ENCODE measurements at places on chromosomes 1 and 21.

DNA sequence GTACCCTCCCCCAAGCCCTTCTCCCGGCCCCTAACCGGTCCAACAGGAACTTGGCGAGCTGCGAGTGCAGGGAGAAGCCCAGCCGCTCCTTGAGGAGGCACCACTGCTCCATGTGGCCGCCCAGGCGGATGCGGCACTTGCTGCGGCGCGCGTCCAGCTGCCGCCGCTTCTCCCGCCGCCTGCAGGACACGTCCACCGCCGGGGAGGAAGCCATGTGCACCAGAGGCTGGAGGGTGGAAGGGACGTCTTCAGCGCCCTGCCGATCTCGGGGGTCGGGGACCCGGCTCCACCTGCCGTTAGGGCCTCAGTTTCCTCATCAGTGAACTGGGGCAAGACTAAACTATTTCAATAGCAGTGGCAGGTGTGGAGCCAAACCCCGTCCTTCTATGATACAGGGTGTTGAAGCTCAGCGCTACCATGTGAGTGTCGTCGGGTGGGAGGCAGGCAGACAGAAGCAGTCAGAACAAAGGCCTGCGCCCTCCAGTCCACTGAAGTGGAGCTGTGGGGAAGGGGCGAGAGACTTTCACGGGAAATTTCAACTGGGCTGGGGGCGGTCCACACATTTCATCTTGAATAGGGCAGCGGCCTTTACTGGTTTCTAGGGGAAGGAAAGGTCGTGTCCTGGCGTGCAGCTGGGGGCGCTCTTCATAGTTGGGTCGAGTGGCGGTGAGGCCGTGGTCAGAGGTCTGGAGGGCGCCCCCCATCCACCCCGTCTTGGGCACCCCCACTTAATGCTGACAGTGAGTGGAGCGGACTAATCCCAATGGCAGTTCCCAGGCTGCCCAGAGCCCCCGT is 592 bp downstream of the ZNF692 start:
- DNase-seq, result no peak

- no peak for DNase-seq
These were observed 151.1 kb upstream of the DPT start for GRCh38 chr1:168879896-168880734.

DNA sequence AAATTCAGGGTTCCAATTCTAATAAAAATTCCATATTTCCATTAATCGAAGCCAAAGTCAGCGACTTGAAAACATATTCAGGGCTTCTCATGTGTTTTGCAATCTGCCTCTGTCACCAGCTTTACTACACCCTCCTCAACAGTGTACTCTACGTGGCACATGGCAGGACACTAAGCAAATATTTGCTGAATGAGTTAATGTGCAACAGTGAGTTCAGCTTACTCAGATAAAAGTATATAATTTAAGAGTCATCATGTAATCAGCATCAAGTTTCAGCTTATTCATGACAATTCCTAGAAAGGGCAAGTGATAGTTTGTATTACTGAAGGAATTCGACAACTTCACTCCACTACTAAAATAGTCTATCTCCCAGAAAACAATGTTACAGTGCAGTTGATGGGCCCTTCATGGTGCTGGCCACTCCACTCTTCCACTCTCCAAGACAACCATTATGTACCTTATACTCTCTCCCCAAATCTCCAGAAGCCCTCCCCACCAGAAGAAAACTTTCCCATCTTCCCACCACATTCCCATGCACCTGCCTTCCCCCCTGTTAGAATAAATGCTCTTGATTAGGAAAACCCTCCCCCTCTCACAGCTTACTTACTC is 97.3 kb downstream of the TTLL7 start:
- no peak for DNase-seq

DNA sequence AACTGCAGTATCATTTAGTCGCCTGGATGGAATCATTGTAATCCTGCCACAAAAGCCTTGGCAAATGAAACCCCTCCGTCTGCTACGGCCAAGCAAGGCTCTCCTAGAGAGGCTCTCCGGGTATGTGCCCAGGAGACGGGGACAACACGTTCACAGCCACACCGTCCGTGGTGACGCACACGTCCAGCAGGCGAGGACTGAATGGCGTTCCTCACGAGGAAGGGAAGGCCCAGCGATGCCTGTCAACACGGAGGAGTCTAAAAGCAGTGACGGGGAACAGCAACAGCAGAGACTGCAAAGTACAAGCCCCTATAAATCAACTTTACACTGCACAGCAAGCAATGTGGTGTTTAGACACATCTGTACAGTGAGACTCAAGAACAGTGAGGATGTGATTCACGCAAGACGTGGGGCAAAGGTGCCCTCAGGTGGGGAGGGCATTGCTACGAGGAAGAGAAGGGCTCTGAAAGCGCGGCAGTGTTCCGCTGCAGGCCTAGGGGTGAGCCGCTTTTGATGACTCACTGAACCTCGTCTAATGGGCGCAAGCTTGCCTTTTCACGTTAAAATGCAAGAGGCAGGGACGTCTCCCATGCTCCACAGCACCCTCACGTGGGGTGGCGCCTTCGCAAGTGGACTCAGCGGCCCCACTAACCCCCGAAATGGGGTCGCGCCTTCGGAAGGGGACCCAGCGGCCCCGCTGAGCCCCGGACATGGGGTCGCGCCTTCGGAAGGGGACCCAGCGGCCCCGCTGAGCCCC is 6.8 kb downstream of the WRAP73 start:
- DNase-seq, result no peak

DNA sequence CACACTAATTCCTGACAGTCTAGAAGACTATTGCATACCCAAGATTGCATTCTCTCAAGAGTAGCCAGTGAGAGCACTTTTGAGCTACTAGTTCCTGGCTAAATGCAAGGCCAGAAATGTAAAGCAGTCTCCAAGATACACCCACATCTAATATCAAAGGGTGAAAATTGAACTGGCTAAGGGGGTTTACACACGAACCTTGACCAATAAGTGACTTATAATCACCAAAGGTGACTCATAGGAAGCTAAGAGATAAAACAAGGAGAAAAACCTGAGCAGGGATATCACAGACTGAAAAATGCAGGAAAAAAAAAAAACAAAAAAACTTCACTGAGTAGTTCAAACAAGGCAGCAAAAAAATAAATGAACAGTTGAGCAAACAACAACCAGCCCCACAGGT is 172.2 kb upstream of the RRP15 start:
- DNase-seq, result no peak

DNA sequence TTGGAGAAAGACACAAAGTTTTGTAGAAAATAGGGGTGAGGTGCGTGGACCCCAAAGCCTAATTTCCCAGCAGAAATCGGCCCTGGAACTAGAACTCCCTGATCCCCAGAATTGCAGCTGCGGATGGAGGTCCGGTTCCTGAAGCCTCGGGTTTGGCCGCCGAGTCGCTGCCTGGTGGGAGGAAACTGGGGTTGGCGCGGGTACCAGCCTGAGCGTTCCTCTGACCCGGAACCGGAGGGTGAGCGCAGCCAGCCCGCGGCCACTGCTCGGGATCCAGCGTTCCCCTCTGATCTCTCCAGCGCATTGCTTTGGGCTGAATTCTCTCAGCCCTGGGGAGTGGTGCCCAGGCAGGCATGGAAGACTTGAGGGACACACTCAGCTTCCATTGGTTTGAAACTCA is 1.6 kb downstream of the ST6GALNAC5 start:
- DNase-seq, result peak; percentile 17

DNA sequence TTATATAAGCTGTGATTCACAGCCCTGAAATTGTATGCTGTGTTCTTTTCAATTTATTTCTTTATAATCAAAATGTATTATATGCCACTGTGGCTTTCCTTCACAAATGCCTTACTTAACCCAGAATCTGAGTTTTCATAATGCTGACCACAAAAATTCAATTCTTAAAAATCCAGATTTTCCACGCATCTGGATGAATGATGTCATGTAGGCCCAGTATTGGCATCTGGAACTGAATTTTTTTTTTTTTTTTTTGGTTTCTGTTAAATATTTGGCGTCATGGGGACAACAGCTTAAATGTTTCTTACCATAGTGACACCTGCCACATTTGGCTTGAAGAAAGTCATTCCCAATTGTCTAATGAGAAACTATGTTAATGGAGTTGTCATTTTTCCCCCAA is 296.8 kb downstream of the TM2D1 start:
- DNase-seq, result no peak

DNA sequence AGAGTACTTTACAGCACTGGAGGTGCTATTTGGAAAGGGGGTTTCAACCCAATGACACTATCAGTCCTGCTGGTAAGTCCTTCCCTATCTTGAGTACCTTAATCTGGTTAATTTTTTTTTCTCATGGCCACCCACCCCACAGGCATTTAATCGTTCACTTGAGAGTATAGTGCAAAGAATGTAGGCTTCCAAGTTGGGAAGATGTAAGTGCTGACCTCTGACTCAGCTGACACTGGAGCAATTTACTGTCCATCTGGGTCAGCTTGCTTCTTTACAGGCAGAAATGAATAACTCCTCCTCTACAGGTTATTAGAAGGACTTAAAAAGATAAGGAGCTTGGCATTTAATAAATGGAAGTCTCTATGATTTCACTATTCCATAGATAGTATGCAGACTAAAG is 89.6 kb downstream of the AK5 start:
- DNase-seq, result no peak

GRCh38 chr21:35658242-35658641 is 402.1 kb downstream of the SETD4 start:
- no peak for DNase-seq

- DNase-seq, result no peak
These were observed 681.0 kb upstream of the ADAMTS5 start for GRCh38 chr21:27647921-27648320.

DNA sequence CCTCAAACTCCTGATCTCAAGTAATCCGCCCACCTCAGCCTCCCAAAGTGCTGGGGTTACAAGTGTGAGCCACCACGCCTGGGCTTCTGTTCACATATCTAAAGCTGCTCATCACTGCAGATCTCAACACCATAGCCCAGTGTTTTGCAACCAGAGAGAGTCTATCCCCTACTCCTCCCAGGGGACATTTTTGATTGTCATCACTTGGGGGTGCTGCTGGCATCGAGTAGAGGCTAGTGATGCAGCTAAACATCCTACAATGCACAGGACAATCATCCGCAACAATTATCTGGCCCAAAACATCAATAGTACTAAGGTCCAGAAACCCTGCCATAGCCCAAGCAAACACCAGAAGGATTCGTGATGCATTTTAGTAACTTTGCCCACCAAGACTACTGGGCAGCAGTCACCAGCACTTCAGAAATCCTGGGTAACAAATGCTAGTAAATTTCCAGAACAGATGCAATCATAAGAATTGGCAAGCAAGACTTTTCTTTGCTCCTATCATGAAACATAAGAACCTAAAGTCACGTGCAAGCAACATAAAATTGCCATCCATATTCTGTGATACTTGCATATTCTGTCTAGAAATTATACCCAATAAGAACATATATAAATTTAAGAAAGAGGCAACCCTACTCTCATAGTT is 159.2 kb downstream of the APP start:
- no peak for DNase-seq

DNA sequence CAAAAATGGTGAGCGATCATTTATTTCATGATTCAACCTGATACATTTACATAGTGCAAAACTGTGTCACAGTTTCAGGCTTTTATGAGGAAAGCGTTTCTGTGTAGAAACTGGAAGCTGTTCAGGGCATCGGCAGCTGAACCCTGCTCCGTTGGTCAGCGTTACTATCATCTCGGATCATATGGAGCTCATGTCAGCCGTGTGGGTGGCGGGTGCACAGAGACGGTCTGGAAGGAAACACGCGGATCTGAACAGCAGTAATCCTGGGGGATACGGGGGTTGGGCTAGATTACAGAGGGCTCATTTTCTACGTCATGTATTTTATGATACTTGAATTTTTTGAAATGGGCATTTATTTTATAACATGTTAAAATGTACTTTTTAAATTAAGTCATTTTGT is 15.1 kb downstream of the C1orf174 start:
- DNase-seq, result no peak

DNA sequence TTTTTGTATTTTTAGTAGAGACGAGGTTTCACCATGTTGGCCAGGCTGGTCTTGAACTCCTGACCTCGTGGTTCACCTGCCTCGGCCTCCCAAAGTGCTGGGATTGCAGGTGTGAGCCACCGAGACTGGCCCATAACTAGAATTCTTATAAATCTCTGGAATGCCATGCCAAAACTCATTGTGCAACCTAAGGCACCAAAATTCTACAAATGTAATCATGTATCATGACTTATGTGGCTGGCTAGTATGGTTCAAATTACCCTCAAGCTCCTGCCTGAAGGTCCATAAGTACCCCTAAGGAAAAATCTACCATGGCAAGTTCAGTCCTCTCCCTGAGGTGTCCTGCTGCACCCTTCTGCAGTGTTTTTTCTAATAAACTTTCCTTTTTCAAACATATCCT is 63.8 kb upstream of the CSF1 start:
- no peak for DNase-seq

DNA sequence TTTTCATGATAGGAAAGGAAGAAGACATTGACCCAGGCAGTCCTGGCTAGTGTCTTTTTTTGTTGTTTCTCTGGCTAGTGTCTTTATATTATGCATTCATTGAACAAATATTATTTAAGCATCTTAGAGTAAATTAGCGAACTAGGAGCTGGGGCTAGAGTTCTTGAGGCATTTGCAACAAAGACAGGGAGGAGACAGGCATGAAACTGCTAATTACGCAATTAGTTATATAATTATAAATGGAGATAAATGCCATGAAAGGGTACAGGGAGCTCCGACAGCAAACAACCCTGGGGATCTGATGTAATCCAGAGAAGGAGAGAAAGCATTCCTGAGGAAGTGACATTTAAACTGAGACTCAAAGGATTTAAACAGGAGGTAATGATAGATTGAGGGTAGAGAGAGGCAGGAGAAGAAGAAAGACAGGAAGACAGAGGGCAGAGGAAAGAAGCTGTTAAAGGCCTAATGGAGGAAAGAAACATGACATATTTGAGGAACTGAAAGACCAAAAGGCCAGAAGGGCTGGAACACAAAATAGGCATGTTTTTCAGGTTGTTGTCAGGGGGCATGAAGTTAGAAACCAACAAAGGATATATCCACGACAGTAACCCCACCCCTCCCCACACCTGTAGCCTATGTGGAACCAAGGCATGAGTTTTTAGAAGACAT is 99.5 kb upstream of the GJB5 start:
- no peak for DNase-seq

DNA sequence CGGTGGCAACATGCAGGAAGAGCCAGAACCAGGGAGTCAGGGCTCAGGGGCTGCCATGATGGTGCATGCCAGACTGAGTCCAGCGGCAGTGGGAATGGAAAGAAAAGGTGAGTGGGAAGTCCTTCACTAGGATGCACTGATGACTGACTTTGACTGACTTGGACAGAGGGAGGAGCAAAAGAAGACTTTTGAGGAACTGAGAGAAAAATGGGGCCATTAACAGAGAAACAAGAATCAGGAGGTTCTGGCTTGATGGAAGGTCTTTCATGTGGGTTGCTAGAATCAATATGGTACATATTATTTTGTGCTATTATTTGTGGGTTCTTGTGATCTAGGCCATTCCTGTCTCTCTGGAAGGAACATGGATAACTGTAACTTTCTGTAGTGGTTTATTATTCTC is 454.6 kb upstream of the PROX1 start:
- DNase-seq, result no peak

GRCh38 chr1:201032408-201032807 is 8.9 kb upstream of the KIF21B start:
- DNase-seq, result no peak

Measured in activated T-cell treated with anti-CD3 and anti-CD28 coated beads, Interleukin-2, amount 50 U/mL, for 48 hours (primary cell).